Stimulated activated CD8-positive, alpha-beta memory T cell treated with anti-CD3 and anti-CD28 coated beads, Interleukin-4, amount 100 ng/mL, for 1 hour (primary cell): ENCODE measurements at places on chromosomes 3 and 15.

GRCh38 chr15:70118599-70118998, 20.9 kb upstream of the TLE3 start:
- no peak for DNase-seq

DNA sequence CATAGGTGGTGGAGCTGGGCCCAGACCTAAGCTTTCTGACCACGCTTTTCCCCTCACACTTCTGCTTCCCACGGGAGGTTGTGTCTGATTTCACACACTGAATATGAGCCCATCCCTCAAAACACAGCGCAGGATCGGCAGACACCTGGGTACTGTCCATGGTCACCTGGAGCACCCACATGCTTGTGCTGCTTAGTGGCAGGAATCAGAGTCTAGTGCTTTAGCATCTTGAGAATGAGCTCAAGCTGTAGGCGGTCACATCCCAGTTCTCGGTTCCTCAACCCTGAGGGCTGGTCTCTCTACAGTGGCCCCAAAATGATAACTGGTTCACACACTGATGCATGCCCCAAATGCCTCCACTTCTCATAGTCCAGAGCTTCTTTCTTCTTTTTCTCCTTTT, 111.0 kb downstream of the SEMA5B start:
- DNase-seq = no peak

- DNase-seq = no peak
Measured at GRCh38 chr3:101281521-101282030, 38.8 kb downstream of the IMPG2 start.

DNA sequence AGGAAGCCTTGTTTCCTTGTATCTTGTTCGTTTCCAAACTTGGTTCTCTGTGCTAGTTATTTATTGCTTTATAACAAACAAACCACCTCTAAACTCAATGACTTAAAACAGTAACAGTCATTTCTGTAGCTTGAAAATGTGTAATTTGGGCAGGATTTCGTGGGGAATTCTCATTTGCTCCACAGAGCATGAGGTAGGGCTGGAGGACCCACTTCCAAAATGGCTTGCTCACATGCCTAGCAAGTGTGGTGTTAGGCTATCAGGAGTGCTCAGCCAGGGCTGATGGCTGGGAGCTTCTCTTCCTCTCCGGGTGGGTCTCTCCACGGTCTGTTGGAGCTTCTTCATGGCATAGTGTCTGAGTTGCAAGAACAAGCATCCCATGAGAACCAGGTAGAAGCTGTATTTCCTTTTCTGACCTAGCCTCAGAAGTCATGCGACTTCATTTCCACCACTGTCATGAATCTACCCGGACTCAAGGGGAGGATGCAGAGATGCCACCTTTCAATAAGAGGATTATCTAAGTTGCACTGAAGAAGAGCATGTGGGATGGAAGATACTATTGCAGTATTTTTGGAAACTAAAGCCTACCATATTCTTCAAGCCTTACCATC, 8.2 kb upstream of the TNIK start:
- DNase-seq = no peak

- DNase-seq = no peak
Measured at GRCh38 chr15:100531823-100532327, 3.1 kb upstream of the CERS3 start.

DNA sequence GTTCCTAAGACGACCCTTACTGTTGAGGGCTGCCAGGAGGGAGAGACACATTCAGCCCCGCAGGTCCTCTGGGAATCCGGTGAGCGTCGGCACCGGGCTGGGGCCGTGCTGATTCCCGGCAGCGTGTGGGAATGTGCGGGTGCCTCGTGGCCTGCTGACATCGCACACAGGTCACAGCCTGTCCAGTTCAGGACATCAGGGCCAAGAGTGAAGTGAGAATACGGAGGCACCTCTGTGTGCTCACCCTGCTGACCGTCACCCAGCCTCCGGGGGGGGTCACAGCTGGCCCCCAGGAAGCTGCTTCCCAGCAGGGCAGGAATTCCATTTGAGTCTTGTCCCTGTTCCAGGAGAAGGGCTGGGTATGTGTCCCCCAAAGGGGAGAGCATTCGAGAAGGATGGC, 53.6 kb downstream of the PGPEP1L start:
- no peak for DNase-seq

DNA sequence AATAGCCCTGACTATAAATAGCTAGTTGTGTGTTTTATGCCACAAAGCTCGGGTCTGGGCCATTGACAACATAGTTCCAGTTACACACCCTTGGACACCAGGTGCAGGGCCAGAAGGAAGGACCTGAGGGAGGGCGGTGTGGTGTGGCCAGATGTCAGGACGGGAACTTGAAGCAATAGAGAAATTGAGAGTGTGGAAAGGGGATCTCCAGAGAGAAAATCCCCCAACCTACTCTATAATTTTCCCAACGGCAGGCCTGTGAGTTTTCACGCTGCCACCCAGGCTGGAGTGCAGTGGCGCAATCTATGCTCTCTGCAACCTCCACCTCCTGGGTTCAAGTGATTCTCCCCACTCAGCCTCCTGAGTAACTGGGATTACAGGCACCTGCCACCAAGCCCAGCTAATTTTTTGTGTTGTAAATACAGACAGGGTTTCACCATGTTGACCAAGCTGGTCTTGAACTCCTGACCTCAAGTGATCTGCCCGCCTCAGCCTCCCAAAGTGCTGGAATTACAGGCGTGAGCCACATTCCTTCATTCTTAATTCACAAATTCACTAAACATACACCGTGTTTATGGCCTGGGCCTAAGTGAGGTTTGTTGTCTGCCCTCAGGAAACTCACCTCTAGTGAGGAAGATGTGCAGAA, 70.8 kb upstream of the KLF13 start:
- DNase-seq = no peak

DNA sequence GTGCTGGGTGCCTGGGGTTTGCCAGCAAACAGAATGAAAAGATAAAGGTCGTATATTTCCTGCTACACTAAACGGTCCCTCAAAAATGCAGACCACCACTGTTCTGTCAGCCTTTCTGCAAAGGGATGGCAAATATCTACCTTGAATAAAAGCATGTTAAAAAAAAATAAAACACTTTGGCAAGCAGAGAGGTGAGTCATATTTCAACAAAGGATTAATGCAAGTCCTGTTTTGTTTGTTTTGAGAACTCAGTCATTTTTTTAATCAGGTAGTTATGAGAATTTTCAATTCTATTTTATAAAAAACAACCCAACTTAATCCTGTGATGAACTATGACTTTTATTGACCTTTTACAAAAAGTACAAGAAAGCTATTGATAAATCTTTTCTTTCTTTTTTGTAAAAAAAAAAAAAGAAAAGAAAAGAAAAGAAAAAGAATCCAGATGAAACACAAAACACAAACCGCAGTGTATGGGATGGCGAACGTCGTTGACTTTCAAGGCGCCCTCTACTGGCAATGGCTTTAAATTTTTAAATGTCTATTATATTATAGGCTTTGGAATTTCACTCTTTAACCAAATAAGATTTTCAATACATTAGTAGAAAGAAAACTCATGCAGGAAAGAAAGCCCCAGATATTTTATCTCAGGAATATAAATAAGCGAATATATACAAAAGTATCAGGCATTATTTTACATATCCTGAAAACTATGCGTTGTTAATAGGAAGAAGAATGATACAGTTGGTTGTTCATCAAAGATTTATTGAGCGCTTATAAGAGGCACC, 87.8 kb downstream of the NCEH1 start:
- peak; percentile 9 for DNase-seq

DNA sequence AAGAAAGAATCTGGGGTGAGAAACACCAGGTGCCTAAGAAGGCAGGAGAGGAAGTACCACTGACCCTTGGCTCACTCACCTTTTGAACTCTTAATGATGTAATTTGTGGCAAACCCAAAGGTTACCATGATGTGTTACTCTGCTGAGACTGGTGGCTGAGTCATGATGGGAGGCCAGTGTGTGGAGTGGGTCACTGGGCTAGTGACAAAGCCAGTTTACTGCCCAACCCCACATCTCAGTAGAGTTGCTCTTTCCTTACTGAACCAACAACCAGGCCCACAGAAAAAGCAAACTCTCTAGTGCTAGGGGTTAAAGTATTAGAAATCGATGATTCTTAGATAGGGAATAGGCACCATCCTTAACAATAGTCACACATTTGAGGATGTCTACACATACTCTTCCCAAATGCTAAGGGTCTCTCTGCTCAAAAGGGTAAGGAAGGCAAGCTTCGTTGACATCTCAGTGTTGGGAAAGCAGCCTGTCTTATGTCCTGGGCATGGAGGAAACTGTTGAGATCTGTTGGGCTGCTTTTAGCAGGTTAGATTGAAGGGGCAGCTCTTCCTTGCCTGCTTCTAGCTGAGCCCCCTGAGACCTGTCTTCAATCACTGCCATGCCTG, 3.1 kb downstream of the RBP2 start:
- no peak for DNase-seq

DNA sequence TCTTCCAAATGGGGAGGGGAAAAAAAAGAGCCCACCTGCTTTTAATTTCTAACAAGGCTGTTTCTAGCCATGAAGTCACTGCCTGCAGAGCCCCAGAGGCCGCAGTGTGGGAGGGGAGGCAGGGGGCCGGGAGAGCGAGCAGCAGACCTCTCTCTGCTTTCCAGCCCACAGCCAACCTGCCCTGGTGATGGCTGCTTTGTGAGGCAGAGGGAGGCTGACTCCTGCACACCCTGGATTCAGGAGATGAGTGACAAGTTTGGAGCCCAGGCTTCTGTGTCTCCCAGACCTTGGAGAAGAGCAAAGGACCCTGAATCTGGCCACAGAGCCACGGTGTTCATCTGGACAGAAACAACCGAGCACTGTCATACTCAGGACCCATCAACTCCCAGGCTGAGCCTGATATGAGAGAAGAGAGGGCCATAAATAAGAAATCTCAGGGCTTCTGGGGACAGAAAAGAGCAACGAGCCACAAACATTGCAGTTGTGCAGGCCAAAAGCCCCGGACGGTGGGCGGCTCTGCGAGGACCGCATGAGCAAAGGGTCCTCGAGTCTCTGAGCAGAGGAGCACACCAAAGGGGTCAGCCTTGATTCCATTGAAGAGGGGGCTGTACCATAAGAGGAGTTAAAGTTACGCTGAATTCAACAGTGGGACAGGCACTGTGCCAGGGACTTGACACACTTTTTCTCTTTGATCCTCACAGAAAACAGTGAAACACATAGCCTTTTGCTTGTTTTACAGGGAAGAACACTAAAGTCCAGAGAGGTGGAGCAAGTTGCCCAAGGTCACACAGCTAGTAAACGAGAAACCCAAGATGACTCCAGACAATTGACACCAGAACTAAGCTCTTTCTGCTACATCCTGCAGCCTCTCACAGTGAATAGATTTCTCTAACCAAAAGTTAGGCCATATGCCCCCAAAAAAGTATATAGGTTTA, 97.2 kb downstream of the SEMA5B start:
- no peak for DNase-seq

DNA sequence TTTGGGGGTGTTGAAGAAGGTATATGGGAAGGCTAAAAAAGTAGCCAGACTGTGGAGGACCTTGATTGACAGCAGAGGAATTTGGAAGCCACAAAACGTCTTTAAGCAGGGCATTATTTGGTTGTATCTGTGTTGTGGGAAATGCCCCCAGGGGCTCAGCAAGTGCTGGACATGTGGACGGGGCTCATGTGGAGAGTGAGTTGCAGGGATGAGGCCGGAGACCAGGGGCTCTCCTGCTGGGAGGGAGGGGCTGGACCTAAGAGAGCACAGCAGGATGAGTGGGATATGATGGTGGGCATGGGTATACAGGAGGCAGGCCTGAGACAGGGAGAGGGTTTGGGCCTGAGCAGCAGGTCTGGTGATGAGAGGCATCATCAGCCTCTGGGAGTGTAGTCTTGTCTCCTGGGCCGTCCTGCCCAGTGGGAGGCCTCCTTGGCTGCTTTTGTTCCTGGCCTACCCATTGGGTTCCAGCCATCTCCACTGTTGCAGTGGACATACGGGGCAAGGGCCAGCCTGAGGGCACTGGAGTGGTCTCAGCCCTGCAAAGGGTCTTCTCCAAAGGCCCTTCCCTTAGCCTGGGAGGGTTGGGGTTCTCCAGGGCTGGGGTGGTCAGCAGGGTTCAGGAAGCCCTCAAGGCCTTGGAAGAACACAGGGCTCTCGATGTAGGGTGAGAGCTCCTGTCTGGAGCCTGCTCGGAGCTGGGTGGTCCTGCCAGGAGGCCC, 27.5 kb downstream of the ACAD9 start:
- no peak for DNase-seq

DNA sequence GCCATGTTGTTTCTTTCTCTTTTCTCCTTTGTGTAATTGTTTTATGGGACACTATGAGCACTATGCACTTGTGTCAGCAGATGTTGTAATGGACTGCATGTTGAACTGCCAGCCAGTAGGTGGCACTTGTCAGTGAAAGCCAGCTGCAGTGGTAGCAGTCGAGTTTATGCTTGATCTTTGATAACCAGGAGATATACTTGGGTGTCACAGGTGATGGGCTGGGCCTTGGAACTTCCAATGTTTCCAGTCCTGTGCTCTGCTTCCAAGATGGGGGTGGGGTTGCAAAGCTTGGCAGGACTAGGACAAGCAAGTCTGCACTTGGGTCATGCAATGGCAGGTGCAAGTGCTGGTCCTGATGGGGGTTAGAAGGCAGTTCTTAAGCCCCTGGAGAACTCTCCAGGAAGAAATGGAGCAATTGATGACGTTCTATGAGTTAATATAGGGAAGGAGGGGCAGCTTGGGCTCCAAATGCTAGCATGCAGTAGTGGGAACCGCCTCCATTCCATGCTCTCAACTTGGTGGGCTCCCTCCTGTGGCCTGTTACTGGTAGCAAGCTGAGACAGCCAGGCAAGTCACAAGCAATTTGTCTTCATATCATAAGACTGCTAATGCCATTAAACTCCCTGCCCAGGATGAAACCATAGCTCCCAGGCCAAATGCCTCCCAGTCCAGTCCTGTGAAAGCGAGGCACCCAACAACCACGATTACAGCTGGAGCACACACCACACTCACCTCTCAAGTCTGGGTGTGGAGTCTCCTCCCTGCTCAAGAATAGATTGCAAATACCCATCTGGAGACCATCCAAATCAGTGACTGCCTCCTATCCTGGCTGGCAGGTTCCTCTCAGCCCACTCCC, 287.2 kb downstream of the CGGBP1 start:
- no peak for DNase-seq

DNA sequence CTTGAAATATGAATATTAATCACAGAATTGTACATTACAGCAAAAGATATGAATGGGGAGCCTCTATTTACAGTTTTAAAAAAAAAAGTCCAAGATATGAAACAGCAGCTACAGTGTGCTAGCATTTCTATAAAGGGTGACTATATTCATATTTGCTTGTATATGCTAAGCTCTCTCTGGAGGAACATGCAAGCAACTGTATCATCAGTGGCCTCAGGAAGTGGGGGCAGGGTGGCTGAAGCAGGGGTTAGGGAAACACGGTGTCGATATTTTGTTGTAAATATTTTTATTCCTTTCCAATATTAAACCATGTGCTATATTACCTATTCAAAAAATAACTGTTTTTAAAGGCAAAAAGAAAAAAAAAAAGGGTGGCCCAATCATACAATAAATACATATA, 2.3 kb downstream of the UACA start:
- no peak for DNase-seq
